CD4-positive, alpha-beta T cell (primary cell): ENCODE measurements at places on chromosomes 3 and 15.

GRCh38 chr3:177982034-177982433, 554.2 kb upstream of the KCNMB2 start:
- no peak for DNase-seq

- DNase-seq: no peak
These were observed 533 bp upstream of the SMAD3 start for GRCh38 chr15:67064607-67065530.

DNA sequence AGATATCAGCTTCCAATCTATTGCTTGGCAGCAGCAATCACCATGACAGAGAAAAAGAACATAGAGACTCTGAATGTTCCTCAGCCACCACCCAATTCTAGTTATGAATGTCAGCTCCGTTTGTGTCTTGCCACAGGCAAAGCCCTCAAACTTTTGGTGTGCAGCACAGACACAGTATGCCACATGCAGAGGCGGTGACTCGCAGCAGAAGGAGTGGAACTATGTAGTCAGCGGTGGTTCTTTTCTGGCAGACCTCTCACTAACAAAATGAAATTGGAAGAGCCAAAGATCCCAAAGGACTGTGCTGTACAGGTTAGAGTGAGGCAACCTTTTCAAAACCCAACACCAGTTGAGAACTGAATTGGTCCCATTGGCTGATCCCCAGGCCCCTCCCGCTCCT, 220.9 kb downstream of the SLC9A9 start:
- no peak for DNase-seq

- DNase-seq: no peak
These were observed 3.8 kb downstream of the FAM43A start for GRCh38 chr3:194689493-194689944.

- no peak for DNase-seq
These were observed 345.0 kb downstream of the ZNF385D start for GRCh38 chr3:21405671-21406667.

DNA sequence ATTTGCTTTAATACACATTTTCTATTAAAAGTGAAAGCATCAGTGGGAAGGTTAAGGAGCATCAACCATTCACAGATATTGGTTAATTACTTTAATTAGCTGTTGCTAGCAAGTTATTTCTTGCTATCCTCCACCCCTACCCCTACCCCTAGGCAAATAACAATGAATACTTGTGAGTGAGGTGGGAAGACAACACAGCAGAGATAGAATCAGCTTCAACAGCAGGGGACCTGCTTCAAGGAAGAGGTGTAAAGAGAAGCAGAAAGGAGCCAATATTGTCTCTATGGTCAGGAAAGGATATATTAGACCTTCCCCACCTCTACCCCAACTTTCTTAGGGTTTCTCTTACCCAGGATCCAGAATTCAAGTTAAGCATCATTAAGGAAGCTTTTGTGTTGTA, 149.4 kb downstream of the SNRK start:
- DNase-seq: no peak

DNA sequence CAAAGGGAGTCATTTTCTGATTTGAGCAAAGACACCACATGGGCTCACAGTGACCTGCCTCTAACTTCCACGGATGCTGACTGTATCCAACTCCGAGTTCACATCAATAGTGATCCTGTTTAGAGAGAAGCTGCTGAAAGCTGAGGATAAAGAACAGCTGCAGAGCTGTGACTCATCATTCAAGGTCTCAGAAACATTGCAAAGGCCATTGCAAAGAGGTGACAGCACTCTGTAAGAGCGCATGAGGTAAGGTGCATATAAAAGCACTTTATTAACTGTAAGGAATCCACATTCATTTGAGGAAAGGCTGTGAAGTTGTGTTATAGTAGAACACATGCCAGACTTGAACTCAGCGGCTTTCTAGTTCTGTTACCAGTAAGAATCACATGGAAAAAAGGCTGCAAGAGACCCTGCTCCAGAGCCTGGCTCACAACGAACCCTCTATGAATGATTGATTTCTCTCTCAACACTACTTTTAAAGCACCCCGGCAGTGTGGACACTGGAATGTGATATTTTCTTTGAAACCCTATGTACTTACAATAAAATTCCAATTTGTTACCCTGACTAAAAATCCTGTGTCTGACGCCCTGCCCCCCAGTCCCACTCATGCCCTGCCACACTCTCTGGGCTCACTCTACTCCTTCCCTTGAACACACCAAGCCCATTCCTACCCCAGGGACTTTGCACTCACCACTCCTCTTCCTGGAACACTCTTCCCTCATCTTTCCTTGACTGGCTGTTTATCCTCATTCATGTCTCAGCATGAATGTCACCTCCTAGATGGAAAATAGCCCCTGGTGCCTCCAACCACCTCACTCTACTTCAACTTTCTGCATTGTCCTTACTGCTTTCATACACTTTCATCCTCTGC, 111.2 kb downstream of the LSM3 start:
- no peak for DNase-seq

DNA sequence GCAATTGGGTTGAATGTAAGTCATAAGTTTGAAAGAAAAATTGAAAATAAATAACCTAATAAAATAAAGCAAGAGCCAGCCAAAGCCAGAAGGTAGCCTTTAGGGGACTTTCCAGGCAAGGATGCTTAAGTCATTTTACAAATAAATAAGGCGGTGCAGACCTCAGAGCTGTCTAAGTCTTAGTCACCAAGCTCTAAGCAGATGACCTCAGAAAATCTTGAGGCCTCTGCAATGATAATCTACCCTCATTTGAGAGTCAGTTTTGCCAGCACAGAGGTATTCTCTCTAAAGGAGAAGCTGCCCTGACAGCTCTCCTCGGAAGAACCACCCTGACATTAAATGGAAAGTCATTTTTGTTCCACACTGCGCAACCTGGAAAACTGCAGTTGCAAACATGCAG, 113.9 kb downstream of the OXNAD1 start:
- DNase-seq: no peak

DNA sequence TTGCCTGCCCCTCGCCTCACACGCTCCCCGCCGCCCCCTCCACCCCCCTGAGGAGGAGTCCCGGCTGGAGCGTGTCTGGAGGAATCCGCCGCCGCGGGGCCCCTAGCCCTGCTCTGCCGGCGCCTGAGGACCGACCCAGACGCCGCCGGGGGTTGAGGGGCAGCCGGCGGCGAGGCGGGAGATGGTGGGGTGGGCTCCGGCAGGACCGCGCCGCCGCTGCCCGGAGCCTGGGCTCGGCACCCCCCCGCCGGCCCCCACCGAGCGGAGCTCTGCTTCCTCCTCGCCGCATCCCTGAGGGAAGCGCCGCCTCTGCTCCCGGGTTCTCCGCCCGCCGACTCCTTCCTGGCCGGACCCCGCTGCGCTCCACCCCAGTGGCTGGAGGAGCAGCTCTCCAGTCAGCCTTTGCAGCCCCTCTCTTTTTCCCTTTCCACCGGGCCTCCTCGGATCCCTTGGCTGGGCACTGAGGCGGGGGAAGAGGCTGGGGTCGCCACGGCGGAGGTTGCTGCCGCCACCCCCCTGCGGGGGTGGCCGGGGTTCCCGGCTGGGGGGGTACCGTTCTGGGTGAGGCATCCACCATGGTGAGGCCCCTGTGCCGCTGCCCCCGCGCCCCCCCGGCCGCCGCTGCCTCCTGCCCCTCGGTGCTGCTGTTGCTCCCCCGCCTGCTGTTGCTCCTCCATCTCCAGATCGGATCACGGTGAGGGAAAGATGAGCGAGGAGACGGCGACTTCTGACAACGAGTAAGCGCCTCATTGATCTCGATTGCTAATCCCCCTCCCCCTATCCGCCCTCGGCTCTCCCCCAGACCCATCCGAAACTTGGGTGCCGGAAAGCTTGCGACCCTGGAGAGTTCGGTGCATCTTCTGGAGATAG, at the start of gene SPRED1:
Gene SPRED1 (plus strand): TSS at position 356 of the 870 bp plus-strand sequence. CDS start 350 bp downstream, at position 706.
- DNase-seq: no peak

GRCh38 chr3:134808835-134809234, 13.8 kb downstream of the EPHB1 start:
- no peak for DNase-seq

DNA sequence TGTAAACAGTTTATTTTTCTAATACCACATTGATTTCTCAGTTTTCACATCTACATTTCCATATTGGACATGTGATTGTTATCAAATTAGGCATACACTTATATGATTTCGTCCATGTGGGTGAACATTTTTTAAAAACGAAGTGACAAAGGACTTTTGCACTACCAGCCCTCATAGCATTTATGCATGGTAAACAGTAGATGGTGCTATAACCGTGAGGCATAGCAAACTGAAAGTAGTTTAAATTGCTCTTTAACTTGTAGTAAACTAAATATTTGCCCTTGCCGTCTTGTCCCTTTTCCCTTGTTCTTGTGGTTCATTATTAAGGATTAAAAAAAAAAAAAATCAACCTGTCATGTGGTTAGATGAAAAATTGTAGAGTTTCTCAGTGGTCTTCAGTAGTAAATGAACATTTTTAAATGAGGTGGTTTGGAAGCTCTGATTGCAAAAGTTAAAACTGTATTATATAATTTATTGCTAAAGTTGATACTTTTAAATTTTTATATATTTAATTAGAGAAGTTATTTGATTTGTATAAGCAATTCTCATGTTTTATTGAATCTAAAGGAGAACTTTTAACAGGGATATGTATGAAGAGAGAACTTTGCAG, 24.0 kb downstream of the STX19 start:
- no peak for DNase-seq

DNA sequence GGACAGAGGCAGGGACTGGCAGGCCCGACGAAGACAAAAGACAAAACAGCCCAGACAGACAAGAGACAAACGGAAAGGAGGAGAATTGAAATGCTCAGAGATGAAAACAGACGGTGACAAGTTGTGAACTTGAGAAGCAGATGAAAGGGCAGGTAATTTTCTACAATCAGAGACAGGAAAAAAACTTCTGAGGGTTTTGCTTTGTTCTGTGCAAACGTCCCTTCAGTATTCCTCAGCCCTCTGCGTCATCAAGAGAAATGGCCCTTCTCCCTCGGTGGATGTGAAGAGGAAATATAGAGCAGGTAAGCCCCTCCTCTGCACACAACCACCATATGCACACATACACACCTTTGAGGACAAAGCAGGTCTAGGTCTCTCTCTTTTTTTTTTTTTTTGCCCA, 206.6 kb downstream of the UACA start:
- DNase-seq: no peak

DNA sequence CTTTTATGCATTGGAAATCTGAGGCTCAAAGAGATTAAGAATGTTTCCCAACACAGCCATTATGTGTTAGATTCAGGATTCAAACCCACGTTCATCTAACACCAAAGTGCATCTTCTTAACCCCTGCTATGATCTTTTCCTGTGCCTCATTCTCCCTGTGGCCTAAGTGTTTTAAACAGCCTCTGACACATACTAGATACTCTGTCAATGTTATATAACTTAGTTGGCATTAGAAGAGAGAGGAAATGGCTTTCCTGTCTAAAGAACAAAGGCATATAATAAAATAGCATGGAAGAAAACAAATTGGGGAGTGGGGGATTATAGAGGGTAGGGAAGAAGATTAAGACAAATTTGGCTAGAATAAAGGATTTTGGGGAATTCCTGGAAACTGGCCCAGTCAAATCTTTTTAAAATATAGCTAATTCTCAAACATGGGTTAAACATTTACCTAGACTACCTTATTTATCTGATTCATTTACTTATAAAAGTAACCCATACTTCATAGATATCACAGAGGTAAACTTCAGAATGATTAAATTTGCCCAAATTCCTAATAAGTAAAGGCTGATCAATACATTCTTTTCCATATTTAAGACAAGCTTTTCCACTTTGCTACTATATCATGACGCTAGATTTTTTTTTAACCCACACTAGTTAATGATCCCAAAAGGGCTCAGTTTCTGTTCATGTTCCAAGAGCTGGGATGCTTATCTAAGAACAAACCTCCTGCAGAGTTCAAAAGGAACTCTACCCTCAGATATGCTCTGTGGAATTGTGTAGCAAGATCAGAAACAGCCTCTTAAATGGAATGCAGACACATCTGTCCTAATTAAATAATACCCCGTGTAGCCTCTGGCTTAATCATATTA, 122.9 kb upstream of the PTPRG start:
- no peak for DNase-seq

DNA sequence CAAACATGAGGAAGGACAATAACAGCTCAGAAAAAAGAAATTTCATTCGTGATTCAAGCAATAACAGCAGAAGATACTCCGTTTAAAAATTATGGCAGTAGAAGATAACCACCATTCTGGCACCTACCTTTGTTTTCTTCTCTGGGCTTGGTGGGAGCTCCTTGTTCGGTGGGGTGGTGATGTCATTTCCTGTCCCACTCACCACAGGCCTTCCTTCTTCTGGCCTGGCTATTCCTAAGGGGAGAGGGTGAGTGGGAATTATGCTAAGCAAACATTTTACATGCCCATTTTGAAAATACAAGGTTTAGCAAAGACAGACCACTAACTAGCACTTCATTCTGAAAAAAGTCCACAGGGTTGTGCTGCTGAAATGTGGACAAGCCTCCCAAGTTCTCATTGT, 74.4 kb downstream of the DHX30 start:
- no peak for DNase-seq

DNA sequence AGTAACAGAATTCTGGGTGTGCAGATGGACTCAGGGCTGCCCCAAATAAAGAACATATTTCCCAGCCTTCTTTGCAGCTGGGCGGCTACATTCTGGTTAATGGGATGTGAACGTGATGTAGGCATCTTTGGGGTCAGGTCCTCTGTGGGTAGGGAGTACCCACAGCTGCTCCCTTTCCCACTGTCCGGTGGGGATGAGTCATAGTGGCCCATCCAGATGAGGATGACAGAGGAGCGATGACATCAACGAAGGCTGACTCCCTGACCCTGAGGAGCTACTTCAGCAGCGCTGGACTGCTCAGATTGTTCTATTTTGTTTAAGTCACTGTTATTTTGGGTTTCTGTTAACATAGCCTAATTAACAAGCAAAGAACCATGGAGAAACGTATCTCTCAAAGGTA, 38.0 kb downstream of the SRPRB start:
- no peak for DNase-seq

DNA sequence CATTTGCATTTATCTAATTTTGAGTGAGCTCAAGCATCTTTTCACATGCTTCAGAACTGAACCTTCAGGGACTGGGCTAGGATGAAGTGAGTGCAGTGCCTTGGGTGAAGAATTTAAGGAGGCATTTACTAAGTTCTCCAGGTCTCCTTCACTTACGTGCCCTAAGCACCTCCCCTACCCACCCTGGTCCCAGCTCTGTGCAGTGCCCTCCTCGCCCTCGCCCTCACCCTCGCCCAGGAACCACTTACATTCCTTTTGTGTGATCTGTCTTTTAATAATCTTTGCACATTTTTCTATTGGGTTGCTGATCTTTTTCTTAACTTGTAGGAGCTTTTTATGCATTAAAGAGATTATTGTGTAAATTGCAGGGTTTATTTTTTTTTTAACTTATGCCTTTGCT, 322.6 kb downstream of the THSD4 start:
- DNase-seq: no peak

- no peak for DNase-seq
These were observed 52.6 kb downstream of the FBN1 start for GRCh38 chr15:48592933-48593332.
